Lung (tissue), 17 donors: ENCODE measurements at places on chromosomes 7 and 10. TPM values are rescaled to one million over a fixed set of nuclear protein-coding genes. Genes with fewer than 3 reads are reported as not detected.

The SPDYE2B gene
- total RNA-seq: not detected

The SAP25 gene
- 1.9 TPM for total RNA-seq

DNA sequence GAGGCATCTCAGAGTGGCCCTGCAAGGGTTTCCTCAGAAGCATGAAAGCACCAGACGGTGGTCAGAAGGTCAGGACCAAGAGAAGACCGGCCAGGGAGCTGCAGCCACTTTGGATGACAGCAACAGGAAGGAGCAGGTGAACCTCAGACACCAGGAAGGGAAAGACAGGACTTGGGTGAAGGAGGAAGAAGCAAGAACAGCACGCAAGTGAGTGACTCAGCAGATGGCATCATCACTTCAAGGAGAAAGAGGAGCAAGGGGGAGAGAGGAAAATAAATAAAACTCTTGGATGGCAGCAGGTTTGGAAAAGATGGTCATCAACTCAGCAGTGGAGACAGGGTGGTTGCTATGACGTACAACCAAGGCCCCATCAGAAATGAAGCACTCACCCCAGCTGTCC is 31.6 kb downstream of the NCAPG2 start:
- peaks cover 4% of the 10 kb centered on the region for H3K36me3 ChIP-seq
- no peak overlapping the region for H3K4me3 ChIP-seq

The CCDC186 gene
- total RNA-seq: 96.7 TPM

The MUC3A gene
- total RNA-seq: 5.5 TPM

DNA sequence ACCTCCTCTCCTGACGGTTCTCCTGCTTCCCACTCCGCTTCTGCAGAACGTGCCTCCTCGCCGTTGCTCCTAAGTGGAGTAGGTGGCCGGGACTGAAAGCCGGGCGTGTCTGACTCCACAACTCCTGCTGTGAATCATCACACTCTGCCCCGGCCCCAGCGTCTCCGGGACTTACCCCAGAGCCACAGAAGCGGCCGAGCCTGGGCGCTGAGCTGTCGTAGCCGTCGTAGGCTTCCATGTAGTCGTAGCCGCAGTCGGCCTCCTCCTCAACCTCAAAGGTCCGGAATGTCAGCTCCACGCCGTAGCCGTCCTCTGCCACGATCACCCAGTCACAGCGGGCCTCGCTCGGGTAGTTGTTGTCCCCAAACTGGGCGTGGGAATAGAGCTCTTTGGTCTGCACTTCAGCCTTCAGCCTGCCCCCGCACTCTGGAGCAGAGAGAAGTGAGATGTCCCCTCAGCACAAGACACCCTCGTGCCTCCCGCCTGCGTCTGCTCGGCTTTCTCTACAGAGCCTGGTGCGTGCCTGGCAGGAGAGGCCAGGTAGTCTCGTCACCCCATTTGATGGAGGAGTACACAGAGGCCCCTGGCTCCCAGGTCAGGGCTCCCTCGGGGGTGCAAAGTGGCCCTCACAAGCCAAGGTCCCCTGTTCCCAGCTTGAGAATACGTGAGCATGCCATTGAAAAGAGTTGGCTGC is 11.2 kb upstream of the OPALIN start:
- no peak for DNase-seq
- no peaks in the 10 kb centered on the region for H3K36me3 ChIP-seq
- no peak overlapping the region for H3K4me3 ChIP-seq
- no peak overlapping the region for H3K27ac ChIP-seq
- no peaks in the 10 kb centered on the region for H3K27me3 ChIP-seq

GRCh38 chr10:117413928-117414618 is 38.8 kb upstream of the PDZD8 start:
- no peak overlapping the region for H3K4me3 ChIP-seq
- no peaks in the 10 kb centered on the region for H3K36me3 ChIP-seq
- no peaks in the 10 kb centered on the region for H3K27me3 ChIP-seq
- no peaks in the 10 kb centered on the region for H3K4me1 ChIP-seq

GRCh38 chr7:93060025-93060424 is 57.8 kb downstream of the SAMD9 start:
- no peaks in the 10 kb centered on the region for H3K36me3 ChIP-seq
- no peaks in the 10 kb centered on the region for H3K27me3 ChIP-seq
- no peak overlapping the region for H3K4me3 ChIP-seq
- DNase-seq: no peak
- no peak overlapping the region for H3K27ac ChIP-seq

DNA sequence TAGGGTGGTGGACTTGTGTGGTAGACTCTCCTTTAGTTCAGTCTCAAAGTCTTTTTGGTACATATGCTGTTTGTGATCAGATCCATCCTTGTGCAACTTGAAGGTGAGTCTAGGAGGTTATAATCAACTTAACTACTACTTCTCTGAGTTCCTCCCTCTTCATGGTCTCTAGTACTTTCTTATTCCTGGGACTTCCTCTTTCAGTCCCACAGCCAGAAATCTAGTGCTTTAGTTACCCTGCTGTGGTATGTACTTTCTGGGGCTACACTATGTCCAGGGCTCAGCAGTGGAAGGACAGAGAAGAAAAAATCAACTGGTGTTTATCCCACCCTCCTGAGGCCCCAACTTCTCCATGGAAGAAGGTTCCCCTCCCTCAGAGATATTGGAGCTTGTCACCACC is 19.4 kb upstream of the ATAD1 start:
- H3K4me3 ChIP-seq: no peak overlapping the region
- H3K36me3 ChIP-seq: no peaks in the 10 kb centered on the region
- H3K27me3 ChIP-seq: no peaks in the 10 kb centered on the region
- H3K27ac ChIP-seq: no peak overlapping the region
- no peak for DNase-seq

The MAGI2 gene
- 18.0 TPM for total RNA-seq

DNA sequence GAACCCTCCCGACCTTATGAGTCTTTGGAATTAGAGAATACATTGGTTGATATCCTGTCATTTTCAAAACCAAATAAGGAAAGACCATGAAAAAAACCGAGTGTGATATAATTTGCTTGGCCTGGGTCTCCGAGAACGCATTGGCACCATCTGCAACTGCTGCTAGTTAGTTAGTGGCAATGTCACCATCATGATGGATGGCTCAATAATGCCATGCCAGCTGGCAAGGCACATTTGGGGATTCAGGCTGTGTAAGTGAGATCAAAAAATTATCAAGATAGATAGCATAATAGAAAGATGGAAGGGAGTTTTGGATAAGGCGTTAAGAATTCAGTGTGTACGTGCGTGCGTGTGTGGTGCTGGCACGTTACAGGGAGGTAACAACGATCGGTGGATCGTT is 134.7 kb upstream of the TCERG1L start:
- DNase-seq: no peak
- no peak overlapping the region for H3K4me3 ChIP-seq
- no peaks in the 10 kb centered on the region for H3K27me3 ChIP-seq
- H3K4me1 ChIP-seq: no peaks in the 10 kb centered on the region

GRCh38 chr7:136055266-136055665 is 78.1 kb upstream of the MTPN start:
- H3K36me3 ChIP-seq: no peaks in the 10 kb centered on the region
- H3K4me3 ChIP-seq: no peak overlapping the region
- no peak for DNase-seq
- no peak overlapping the region for H3K27ac ChIP-seq
- no peaks in the 10 kb centered on the region for H3K27me3 ChIP-seq

DNA sequence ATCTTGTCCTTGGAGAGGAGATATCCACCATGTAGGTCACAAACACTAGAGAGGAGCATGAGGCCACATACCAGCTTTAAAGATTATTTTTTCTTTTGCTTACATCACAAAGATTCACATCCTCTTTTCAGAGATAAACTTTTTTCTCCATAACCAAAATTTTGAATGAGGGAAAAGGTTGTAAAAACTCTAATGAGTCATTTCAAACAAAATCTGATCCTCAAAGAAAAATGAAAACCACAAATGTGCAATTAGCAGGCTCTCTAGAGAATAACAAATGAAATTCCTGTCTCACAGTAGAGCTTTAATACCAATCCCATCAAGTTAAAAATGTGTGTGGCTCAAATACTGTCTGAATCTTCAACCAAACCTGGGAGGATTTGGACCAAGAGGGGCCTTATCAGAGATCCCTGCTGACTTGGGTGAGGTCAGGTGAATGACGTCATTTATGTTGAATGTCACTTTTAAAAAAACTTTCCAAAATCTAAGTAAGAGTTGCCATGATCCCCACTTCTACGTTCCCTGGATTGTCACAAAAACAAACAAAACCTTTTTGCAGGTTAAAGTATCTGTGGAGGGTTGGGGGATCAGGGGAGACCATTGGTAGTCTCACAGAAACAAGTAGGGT is 261.5 kb upstream of the NPSR1 start:
- no peaks in the 10 kb centered on the region for H3K27me3 ChIP-seq
- H3K4me3 ChIP-seq: no peak overlapping the region
- H3K36me3 ChIP-seq: no peaks in the 10 kb centered on the region
- no peak overlapping the region for H3K27ac ChIP-seq

The GARS1 gene
- 55.5 TPM for total RNA-seq

DNA sequence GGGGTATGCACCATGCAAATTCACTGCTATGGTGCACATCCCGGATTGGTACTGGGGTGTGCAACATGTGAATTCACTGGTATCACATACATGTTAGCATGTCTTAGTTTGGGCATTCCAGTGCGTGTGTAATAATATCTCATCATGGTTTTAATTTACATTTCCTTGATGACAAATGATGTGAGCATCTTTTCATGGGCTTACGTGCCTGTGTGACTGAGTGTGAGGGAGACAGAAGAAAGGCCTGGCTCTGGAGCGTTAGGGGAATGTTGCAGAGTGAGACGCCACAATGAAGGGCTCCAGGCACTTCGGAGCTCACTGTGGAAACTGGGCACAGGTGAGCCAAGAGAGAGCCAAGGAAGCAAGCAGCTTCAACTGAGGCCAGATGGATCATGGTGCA is 162.6 kb downstream of the UBE2H start:
- H3K36me3 ChIP-seq: no peaks in the 10 kb centered on the region
- no peak for DNase-seq
- no peak overlapping the region for H3K27ac ChIP-seq
- no peak overlapping the region for H3K4me3 ChIP-seq

DNA sequence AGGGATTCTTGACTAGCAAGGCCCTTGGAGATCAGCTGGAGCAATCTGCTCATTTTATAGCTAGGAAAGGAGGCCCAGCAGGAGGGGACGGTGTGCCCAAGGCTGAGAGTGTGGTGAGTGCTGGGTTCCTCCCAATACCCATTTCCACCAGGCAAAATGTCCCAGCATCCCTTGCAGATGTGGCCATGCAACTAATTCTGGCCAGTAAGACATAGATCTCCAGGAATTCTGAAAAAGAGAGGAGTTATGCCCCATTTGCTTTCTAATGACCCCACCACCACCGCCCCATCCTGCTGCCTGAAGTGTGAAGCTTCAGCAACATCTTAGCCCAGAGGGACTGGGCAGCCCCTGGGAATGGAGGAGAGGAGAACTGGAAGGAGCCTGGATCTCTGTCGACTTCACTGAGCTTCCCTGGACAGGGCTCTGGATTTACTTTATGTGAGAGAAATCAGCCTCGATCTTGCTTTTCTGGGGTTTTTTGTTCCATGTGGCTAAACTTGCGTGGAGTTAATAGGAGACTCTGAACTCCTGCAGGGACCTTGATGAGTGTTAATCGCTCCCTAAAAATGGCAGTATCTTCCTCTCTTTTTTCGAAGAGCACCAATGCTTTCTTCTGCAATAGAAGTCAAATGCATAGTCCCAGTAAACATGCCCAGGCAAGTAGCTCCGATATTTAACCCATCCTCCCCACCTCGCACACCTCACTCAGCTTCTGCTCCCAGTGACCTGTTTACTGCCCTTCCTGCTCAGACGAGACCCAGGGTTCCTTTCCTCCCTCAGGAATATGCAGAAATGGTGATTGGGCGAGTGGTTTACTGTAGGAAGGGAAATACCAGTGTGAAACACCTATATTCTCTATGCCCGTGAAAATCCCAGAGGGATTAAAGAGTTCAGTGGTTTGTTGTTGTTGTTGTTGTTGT is 127.5 kb upstream of the GPR26 start:
- no peaks in the 10 kb centered on the region for H3K36me3 ChIP-seq
- H3K4me3 ChIP-seq: no peak overlapping the region
- DNase-seq: no peak
- no peaks in the 10 kb centered on the region for H3K4me1 ChIP-seq

The ATOH7 gene
- not detected for total RNA-seq

DNA sequence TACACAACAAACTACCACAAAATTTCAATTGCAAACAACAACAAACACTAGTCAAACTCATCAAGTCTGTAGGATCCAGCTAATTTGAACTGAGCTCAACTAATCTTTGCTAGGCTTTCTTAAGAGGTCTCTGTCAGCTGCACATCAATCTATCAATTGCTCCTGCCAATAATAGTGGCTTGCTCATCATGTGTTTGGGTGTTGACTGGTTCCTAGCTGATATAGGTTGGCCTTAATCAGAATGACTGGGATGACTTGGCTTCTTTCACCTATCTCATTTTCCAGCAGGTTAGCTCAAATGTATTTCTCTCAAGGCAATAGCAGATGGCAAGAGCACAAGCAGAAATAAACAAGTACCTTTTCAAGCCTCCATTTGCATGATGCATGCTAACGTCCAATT is 370.3 kb upstream of the NFE2L3 start:
- no peaks in the 10 kb centered on the region for H3K27me3 ChIP-seq
- no peak overlapping the region for H3K4me3 ChIP-seq
- no peaks in the 10 kb centered on the region for H3K36me3 ChIP-seq
- DNase-seq: no peak

- H3K27ac ChIP-seq: no peak overlapping the region
- no peak for DNase-seq
- H3K4me1 ChIP-seq: peaks cover 12% of the 10 kb centered on the region
- H3K4me3 ChIP-seq: no peak overlapping the region
- H3K36me3 ChIP-seq: no peaks in the 10 kb centered on the region
Observed at GRCh38 chr10:79025199-79025832, 43.5 kb upstream of the ZMIZ1 start.

DNA sequence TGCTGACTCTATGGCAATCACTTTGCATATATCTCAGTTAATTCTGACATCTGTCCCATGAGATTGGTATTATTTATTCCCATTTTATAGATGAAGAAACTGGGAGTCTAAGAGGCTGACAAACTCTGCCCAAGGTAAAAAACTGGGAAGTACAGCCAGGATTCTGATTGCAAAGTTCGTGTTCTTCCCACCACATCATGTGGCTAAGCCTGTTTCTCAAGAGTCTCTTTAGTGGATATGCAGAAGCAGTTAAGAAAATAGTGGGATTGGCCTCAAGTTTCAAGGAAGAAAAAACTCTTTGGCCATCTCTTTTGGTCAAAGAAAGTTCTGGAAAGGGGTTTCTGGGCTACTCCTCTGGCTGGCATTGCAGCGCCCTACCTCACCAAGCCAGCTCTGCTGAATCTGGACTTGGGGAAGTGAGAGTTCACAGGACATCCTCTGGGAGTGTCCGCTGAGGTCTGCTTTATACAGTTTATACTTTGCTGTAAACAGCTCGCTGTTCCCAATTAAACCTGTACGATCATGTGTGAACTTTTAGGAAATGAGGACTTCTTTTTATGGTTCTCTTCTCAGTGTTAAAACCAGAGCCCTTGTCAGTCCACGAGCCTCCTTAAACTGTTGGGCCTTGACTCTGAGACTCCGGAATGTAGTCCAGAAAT is 12.2 kb upstream of the BMPR1A start:
- DNase-seq: peak; percentile 68
- H3K4me1 ChIP-seq: peaks cover 11% of the 10 kb centered on the region
- H3K27me3 ChIP-seq: no peaks in the 10 kb centered on the region
- no peak overlapping the region for H3K27ac ChIP-seq
- no peak overlapping the region for H3K4me3 ChIP-seq
- H3K36me3 ChIP-seq: no peaks in the 10 kb centered on the region

The GPNMB gene
- 58.5 TPM for total RNA-seq

The UCN3 gene
- 0.77 TPM for total RNA-seq

The TMEM72 gene
- 0.11 TPM for total RNA-seq

The RNLS gene
- 11.6 TPM for total RNA-seq
